Kidney glomerular epithelial cell (primary cell): ENCODE measurements at places on chromosomes 3 and 15.
A peak's percentile ranks its signal among the peaks of the same experiment; 100 is the strongest.

DNA sequence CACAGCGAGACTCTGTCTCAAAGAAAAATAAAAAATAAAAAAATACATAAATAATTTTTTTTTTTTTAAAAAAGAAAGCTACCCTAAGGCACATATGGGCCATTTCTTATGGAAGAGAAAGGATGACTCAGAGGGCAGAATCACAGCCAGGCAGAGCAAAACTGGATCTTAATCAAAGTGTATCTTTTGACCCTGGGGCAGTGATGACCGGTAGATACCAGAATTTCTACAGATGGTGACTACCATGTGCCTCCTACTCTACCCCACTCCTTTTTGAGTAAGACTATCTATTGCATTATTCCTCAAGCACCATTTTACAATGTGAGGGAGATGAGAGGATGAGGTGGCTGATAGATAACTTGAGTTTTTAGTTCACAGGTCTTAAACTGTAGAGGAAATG, 26.0 kb downstream of the TARS3 start:
- no peak for DNase-seq

DNA sequence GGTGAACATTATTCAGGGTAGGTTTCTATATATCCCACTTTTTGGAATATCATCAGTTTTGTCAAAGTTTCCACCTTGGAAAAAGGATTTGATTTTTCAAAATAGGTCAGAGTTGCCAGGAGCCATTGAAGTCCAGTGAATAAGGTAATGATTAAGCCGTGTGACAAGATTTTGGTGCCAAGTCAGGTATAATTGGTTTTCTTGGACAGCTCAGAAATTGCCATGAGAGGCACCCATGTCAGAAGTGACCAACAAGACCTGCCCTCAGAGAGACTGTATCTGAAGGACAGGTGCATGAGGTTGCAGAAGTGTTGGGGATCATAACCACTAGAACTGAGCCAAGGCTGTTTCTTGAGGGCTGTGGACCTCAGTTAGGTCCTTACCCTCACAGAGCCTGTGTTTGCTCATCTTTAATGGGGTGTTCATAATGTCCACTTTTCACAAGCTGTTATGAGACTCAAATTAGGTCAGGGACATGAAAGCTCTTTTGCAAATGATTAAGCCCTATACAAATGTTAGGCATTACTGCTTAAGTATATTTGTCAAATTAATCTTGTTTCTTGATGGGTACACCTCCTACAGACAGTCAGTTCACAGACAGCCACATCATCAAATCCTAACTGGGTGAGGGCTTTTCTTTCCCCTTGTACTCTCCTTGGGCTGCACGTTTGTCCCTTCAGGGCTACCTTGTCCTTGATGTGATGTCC, 32.3 kb downstream of the CASR start:
- no peak for DNase-seq

DNA sequence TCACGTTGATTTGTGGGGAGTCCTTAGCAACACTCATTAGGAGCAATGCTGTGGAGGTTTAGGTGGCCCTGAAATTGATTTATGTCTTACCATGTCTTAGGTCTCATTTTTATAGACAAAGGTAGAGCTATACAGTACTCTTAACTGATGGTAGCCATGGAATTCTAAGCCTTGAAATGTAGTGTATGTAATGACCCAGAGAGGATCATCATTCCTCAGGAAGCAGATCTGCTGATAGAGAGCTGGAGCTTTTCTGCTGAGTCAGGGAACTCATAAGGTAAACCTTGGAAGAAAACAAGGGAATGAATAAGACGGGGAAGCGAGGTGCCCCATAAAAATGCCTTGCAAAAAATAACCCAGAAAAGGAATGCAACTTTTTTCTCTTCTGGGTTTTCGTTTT, 34.0 kb upstream of the ZNF639 start:
- no peak for DNase-seq

DNA sequence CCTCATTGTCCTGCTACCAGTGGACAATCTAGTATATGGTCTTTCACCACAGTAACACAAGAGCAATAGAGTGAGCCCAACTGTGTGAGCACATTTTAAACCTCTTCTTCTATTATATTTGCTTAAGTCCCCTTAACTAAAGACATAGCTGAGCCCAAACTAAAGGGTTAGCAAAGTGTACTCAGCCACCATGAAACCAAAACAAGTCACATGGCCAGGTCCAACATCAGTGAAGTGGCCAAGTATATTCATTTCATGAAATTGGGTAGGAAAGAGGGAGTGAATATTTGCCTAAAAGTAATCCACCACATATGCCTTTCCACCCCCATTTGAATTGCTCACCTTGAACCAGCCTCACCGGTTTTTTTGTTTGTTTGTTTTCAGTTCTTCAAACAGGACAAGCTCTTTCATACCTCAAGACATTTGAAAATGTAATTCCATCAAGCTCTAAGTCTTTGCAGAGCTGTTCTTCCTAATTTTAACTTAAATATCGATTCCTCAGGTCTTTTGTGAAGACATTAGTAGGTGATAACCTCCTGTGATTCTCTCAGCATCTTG, 327.0 kb upstream of the SEMA6D start:
- DNase-seq: no peak

- peak; percentile 3 for DNase-seq
These were observed 12.4 kb upstream of the CEP152 start for GRCh38 chr15:48823237-48823636.

GRCh38 chr15:88382482-88382983, 84.7 kb downstream of the MRPL46 start:
- peak; percentile 87 for DNase-seq

- no peak for DNase-seq
These were observed 14.5 kb downstream of the GOLIM4 start for GRCh38 chr3:168081171-168081771.

DNA sequence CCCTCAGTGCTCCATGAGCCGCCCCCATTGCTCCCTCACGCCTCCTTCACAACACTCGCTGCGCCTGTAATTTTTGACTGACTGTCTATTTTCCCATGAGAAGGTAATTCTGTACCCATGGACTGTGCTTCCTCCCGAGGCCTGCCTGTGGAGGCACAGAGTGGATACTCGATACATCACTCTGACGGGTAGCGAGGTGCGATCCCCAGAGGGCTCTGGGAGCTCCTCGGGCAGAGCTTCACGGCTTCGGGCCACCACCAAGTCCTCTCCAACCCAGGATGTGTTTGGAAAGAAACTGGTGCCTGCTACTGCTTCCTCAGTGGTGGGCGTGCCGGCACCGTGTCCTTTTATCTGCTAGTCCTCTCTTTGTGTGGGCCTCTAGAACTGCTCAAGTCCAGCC, 108.6 kb upstream of the DLG1 start:
- no peak for DNase-seq

DNA sequence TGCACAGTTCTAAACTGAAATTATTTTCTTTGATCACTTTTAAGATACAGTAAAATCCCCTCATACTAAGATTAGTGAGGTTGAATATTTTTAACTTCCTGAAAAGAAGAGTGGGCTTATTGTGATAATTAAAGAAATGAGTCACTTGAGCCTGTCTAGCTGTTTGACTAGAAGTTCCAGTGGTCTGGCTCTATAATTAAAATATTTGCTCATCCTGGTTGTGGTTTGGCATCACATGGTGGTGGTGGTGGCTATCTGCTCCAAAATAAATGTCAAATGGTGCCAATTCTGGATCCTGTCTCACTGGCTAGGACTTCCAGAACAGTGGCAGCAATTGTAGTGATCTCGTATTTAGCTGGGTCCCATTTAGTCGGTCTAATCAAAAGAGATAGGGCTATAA, 8.6 kb upstream of the TEX9 start:
- DNase-seq: no peak

- no peak for DNase-seq
These were observed 231.8 kb downstream of the ROBO2 start for GRCh38 chr3:77271711-77272110.

- DNase-seq: peak; percentile 65
These were observed 9.7 kb downstream of the NTRK3 start for GRCh38 chr15:88246666-88247446.

DNA sequence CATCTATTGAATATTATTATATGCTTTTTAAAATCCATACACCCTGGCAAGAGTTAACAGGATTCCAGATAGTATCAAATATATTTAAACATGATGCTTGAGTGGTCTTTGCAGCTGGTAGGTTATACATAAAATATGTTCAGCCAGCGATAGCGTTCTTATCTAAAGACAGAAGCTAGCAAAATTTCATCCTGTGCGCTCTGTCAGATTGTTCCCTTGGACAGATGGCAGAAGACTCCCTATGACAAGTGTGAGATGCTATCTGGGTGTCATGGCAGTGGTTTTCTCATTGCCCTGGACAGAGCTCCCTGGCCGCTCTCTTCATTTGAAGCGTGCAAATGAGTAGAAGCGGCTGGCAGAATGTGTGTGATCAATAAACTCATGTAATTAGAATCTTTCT, 175.2 kb upstream of the SOX14 start:
- DNase-seq: no peak

GRCh38 chr15:98755138-98755537, 106.8 kb downstream of the IGF1R start:
- DNase-seq: peak; percentile 18

DNA sequence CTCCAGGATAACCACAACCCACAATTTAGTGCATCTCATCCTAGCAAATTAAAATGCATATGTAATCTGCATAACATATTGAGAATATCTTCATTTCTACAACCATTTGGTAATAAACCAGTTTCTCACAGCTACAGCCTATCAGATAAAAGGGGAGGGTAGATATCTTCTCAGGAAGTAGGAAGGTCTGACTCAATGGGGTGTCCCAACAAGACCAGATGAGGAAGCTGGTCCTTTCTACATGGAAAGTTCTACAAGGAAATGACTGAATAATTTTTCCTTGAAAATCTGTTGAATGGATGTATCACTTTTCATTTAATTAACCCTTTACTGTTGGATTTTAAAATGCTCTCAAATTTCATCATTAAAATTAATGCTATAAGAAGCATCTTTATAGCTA, 17.4 kb upstream of the TMPRSS7 start:
- DNase-seq: no peak

GRCh38 chr15:55562601-55563000, 25.5 kb downstream of the PYGO1 start:
- DNase-seq: no peak
